ENCODE measurements at places on chromosomes 11 and 22.

DNA sequence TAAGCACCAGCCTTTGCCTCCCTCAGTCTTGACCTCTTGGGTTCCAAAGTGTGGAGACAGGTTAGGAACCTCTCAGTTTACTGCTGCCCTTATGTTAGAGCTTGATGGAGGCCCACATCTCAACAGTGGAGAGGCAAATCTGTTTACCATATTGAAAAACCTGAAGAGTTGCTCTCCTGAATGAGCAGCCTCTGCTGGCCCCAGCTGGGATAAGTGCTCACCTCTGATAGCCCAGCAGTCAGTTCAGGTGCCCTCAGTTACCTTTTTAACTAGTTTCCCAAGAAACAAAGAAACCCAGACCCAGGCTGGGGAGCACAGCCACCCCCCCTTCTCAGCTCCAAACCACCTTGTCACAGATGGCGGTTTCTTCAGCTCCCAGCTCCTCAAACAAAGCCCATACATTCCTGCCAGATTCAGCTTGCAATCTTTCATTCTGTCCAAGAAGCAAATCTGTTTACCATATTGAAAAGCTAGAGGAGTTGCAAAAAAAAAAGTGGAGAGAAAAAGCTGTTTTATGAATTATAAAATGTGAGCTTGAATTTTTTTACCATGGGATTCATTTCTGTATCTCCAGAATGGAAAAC, 57.2 kb downstream of the PPFIBP2 start:
- DNase-seq = no peak

DNA sequence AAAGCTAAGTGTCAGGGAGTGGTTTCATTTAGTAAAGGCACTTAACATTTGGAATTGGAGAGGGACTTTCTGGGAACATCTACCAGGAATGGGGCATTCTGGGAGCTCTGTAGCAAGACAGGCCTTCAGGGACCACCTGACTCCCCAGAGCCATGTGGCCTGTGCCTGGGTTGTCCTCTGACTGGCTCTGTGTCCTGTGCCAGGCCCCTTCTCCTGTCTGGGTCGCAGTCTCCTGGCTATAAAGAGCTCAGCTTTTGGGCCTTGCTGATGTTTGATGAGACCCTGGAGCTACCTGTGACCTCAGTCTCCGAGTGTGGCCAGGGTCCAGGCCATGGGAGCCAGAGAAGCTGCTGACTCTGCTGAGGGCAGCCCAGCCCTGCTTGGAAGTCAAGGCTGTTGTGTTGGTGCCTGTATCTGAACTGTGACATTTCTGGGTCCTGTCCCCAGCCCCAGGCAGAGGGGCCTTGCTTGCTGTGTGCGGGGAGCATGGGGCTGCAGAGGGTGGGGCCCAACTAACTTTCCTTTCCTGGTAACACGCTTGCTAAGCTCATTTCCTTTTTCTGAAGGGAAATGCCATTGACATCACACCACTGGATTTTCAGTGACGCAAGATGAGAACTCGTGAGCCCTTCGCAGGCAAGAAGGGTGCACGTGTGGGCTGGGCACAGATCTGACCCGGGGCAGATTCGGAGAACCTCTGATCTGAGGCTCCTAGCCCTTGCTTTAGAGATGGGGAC, 41.3 kb downstream of the LRRC32 start:
- no peak for DNase-seq

DNA sequence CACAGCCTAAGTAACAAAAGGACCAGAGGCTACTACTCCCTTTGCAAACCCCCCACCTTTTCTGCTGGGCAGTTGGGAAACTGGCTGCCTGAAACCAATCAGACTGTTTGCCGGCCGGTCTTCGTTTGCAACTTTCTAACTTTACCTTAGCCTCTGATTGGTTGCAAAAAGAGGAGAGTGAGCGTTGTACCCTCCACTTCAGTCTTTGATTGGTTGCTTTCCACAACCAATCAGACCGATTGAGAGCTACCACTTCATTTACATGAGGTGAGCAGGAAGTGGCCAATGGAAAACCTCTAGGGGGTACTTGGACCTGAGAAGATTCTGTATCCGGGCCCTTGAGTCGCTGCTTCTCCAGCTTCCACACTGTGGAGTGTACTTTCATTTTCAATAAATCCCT, 18.8 kb upstream of the CLNS1A start:
- no peak for DNase-seq

DNA sequence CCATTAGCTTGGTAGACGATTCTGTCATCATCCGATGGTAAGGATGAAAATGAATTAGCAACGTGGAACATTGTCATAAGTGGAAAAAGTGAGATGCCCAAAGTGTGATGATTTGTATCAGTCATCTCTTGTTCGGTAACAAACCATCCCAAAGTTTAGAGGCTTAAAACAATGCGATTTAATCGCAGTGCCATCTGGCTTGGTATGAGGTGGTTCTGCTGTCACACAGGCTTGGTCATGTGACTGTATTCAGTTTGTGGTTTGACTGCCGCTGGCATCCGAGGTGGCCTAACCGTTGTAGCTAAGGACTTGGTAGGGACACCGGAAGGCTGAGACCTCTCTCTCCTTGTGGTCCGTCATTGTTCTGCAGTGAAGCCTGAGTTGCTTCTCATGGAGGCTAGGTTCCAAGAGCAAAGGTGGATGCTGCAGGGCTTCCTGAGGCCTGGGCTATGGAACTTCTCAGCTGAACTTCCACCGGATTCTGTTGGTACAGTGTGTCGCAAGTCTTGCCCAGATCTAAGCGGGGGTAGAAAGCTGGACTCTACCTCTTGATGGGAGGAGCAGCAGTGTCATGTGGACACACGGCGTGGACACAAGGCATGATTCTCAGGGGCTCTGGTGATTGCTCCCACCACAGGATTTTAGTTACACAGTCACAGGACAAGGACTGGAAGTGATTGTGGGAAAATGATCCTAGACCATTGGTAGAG, 36.3 kb downstream of the BCR start:
- no peak for DNase-seq

GRCh38 chr22:43218786-43219185, 31.9 kb upstream of the TTLL12 start:
- no peak for DNase-seq

- no peak for DNase-seq
Measured at GRCh38 chr11:2548596-2548995, 103.8 kb downstream of the KCNQ1 start.

DNA sequence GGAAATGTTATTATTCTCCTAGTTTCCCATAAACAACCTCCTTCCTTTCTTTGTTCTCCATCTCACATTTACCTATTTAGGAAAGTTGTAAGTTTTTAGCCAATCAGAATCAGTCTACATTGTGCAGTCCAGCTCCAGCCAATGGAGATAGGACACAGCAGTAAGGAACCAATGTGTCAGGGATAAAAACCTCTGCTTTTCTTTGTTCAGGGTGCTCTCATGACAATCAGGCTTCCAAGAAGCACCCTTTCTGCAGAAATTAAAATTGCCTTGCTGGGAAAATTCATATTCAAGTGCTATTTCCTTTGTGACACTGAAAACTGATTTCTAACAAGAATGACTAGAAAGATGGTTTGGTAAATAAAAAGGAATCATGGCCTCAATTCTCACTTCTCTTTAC, 14.6 kb downstream of the SCGB2A1 start:
- DNase-seq = no peak

DNA sequence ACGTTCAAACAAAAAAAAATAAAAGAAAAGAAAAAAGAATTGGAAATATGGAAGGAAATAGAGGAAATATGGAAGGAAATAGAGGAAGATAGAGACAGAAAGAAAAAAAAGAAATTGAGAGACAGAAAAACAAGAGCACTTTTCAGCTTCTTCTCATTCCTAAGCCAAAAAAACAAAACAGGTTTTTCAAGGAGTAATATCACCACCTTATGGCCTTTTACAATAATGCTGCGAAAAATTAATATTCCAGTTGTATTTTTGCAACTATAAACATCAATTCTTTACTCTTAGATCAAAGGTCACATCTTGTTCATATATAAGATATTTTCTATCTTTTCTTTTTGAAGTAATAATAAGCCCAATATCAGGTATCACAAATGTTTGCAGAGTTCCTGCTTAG, 328.3 kb downstream of the FAT3 start:
- DNase-seq = no peak

GRCh38 chr11:1025410-1026162, 10.9 kb downstream of the MUC6 start:
- no peak for DNase-seq

DNA sequence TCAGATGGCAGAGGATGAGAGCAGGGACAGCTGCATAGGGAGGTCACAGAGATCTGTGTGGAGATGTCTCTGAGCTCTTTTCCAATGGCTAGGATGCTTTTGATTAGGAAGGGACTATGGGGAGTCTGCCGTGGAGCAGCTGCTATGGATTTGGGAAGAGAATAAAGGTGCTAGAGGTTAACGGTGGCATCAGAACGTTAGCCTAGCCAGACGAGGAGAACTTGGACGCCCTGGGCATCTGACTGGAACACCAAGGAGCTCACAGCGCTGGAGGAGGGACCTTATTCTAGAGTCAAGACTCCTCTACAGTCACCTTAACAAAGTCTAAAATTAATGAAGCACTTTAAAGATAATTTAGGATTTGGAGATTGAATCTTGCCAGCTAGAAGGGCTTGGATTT, 157.2 kb upstream of the B3GAT1 start:
- DNase-seq = no peak

- no peak for DNase-seq
Measured at GRCh38 chr22:36595154-36595553, 66.2 kb upstream of the EIF3D start.

DNA sequence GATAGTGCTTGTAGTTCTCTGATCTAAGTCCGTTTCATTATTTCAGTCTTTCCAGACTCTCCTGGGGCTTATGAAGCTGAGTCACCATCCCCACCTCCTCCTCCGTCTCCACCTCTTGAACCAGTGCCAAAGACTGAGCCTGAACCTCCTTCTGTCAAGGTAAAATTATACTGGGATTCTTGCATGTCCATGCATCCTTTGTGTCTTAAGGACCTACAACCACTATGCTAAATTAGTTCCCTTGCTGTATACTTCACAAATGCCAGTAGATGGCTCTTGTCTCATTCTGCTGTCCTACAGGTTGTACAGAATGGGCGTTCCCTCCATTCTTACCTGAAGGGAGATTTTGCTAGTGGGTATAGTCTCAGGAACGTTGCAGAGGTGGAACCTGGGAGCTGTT, 42.2 kb downstream of the POLD3 start:
- no peak for DNase-seq

DNA sequence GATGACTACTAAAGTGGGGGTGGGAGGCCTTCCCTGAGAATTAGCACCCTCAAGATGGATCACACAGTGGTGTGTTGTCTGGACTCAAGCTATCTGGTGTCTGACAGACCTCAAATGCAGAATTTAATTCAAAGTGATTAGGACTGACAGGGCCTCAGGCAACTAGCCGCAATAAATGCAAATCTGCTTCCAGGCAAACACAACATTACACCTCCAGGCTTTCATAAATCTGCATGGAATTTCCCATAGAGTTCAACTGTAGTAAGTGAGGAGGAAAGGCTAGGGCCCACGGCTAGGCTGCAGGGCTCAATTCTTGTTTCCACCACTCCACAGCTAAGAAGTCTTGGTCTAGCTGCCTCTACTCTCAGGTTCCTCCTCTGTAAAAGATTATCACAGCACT, 331.4 kb downstream of the LARGE1 start:
- DNase-seq = no peak

- no peak for DNase-seq
Measured at GRCh38 chr22:45828841-45829240, 148.1 kb downstream of the WNT7B start.

DNA sequence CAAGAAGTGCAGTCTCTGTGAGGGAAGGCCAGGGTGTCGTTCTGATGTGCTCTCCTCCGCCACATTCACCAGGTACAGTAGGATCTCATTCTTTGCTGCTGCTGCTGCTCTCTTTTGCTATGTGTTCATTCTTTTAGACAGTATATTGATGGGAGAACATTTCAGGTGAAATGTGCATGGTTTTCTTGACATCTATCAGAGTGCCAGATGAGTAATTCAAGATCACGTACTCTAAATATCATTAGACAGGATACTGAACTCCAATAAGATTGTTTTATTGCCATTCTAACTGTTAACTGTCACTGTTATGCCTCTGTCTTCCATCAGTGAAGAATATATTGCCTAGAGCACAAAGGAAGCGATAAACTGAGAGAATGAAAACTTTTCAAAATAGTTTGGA, 771.0 kb upstream of the ARHGAP42 start:
- no peak for DNase-seq

- no peak for DNase-seq
Measured at GRCh38 chr11:110513259-110513801, 83.6 kb downstream of the FDX1 start.

DNA sequence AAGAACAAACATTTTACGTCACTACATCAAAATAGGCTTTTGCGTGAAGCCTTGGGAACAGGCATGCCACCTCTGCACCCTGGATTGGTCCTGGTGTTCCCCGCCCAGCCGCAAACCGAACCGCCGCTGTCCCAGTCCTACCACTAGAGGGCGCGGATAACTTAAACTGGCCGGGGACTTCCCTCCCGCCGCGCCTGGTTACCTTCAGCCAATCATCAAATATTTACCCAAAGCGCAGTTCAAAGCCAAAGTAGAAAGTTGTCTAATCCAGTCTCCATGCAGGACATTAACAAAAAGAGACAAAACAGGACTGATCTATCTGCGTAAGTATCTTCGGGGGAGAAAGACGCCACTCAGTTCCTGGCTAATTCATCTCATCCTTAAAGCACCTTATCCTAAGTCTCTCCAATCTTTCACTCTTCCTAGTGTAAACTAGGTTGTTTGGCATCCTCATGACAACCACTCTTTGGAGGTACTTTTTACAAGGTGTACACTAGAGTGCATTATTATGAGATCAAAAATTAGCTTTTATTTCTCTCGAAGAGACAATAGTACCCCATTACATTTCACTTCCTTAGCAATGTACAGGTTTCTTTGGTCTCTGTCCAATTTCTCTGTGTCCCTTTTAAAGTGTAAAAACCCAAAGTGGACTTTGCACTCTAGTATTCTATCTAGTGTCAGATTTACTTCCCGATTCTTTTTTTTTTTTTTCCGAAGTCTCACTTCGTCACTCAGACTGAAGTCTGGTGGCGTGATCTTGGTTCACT, 3.9 kb upstream of the CRY2 start:
- DNase-seq = peak; percentile 75

GRCh38 chr11:73141309-73142127, 600 bp downstream of the FCHSD2 start:
- peak; percentile 25 for DNase-seq

DNA sequence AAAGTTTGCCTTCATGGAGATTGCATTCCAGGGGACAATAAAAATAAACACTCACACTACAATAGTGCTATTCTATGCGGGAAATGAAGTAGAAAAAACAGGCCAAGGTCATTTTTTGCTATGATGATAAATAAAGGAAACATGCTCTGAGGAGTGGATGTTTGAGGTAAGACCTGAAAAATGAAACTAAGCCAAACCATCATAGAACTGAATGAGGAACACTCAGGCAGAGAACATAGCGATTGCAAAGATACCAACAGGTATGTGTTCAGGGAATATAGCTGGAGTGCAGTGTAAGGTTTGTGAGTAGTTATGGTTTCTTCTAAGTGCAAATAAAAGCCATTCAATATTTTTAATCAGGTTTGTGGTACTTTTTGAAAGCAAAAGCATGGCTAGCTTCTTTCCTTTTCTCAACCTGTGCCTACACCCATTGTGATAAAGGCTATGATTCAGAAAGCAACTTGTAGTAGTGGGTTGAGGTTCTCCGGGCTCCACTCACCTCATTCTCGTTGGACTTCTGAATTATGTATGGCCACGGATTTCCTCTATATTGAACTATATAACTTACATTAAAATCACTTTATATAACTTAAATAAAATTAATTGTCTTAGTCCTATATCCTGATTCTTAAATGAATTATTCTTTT, 278.2 kb upstream of the CHORDC1 start:
- DNase-seq = no peak

Data from activated naive CD8-positive, alpha-beta T cell treated with anti-CD3 and anti-CD28 coated beads, Interleukin-2, amount 50 U/mL, for 16 hours (primary cell).